ENCODE measurements at places on chromosomes 11 and 22.

GRCh38 chr11:60919956-60920355 lies 4.3 kb upstream of the TMEM132A start:
- DNase-seq: no peak

DNA sequence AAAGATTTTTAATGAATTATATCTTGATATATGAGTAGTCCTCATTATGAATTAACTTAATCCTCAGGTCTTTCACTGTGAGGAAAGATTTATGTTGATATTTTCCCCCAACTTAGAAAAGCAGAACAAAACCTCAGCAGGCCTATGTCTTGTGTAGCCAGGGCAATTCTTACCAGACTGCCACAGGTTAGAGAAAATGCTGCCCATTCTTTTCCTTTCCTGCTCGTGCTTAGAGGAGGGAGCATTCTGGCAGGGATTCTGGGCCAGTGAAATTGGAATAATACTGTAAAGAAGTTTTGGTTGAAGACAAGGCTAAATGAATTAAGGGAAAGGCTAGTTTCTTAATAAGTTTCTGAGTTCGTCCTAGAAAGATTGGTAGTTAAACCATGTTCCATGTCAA lies 56.6 kb downstream of the ZNRF3 start:
- no peak for DNase-seq

GRCh38 chr11:75873417-75874221 lies 58.6 kb downstream of the UVRAG start:
- no peak for DNase-seq

DNA sequence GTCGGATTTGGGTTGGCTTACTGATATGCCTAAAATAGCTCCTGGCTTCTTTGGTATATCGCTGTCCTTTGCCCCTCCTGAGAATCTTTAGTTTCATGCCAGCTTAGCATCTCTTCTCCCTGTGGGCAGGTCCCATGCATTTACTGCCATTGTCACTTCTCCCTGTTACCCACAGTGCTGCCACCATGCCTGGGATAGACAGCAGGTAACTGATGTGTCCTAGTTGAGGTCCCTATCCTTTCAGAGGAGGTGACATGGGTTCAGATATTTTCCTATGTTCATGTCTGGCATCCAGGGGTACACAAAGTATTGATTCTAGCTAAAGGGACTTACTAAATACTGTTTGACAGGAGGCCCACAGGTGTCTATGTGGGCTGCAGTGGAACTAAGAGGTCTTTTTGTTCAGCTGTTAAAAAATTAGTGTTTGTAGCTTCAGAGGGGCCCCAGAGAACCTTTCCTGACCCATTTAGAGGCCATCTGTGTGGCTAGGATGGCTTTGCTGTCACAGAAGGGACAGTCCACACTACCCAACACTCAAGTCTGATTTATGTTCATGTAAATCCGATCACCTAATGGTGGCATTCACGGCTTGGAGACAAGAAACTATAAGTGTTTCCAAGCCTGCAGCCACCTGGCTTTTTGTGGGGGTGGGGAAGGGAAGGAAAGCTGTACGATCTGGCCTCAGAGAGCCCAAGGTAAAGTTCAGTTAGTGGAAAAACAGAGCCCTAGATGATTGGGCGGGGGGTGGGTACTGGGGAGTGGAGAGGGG lies 8.5 kb downstream of the TIMP3 start:
- no peak for DNase-seq

DNA sequence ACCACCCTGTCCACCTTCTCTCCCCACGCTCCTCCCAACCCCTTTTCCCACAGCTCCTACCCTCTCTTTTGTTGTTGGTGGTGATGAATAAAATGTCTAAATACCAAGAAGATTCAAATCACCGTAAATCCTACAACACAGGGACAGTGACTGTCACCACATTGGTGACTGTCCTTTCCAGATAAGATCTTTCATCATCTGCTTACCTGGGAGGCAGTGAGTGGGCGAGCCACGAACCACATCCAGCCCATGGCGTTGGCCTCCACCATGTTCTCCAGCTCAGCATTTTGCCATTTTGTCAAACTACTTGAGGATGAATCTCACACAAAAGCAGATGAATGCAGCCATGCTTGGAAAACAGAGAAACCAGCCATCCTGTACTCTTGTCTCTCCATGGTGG lies 6.7 kb upstream of the CYTH4 start:
- no peak for DNase-seq
